K562 (cell line): ENCODE measurements at places on chromosomes 2 and 18. TPM values are rescaled to one million over a fixed set of nuclear protein-coding genes. Genes with fewer than 3 reads are reported as not detected.

- DNase-seq = no peak
- peaks cover 11% of the 10 kb centered on the region for H3K4me1 ChIP-seq
- H3K27me3 ChIP-seq = no peaks in the 10 kb centered on the region
These were observed 2.8 kb upstream of the CYB5A start for GRCh38 chr18:74294526-74294925.

The SGPP2 gene
- 0.04 TPM in 2 replicates for total RNA-seq

DNA sequence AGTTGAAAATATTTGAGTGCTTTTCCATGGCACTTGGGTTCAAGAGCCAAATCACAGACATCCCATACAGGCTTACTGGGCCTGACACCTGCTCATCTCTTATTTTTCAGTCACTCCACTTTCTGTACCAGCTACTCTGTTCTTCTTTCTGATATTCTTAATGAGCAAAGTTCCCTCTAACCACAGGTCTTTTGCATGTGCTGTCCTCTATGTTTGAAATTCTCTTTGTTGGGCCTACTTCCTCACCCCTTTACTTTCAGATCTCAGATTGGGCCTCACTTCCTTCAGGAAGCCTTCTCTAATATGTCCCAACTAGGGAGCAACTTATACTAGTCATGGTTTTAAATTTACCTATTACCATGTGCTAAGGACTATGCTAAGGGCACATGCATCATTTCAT is 81.8 kb upstream of the RBMS1 start:
- H3K36me3 ChIP-seq = no peaks in the 10 kb centered on the region
- no peak overlapping the region for H3K27ac ChIP-seq
- no peak for DNase-seq
- H3K4me1 ChIP-seq = no peaks in the 10 kb centered on the region

The TACR1 gene
- total RNA-seq = not detected in 2 replicates

GRCh38 chr2:109218087-109218791 is 89.2 kb downstream of the SH3RF3 start:
- no peaks in the 10 kb centered on the region for H3K36me3 ChIP-seq
- DNase-seq = no peak
- H3K27me3 ChIP-seq = peaks cover 5% of the 10 kb centered on the region; the same call in 1 of the 3 replicates
- no peak overlapping the region for H3K27ac ChIP-seq

The CFC1B gene
- total RNA-seq = not detected in 2 replicates

The TMEM185B gene
- 26.3 and 27.3 TPM in 2 replicates for total RNA-seq

The RAB17 gene
- 0.13 and 0.16 TPM in 2 replicates for total RNA-seq

The SERPINB7 gene
- not detected in 2 replicates for total RNA-seq

GRCh38 chr2:227517724-227518123 is 45.8 kb downstream of the AGFG1 start:
- no peaks in the 10 kb centered on the region; the same call in 1 of the 2 replicates for H3K4me1 ChIP-seq
- no peak overlapping the region for H3K27ac ChIP-seq
- H3K27me3 ChIP-seq = no peaks in the 10 kb centered on the region
- H3K4me3 ChIP-seq = no peak overlapping the region
- peaks cover 27% of the 10 kb centered on the region for H3K36me3 ChIP-seq
- no peak for DNase-seq
